ENCODE measurements at places on chromosomes 11 and 22. TPM values are rescaled to one million over a fixed set of nuclear protein-coding genes. Genes with fewer than 3 reads are reported as not detected.

SLC22A12 gene
- not detected for total RNA-seq

CASP12 gene
- 0.39 TPM for total RNA-seq

TMPRSS5 gene
- 0.24 TPM for total RNA-seq

CADM1 gene
- 2.3 TPM for total RNA-seq

ADORA2A gene
- 3.6 TPM for total RNA-seq

LMNTD2 gene
- not detected for total RNA-seq

FGF19 gene
- not detected for total RNA-seq

RAG2 gene
- not detected for total RNA-seq

RTN4R gene
- 0.75 TPM for total RNA-seq

APOA5 gene
- total RNA-seq: 2.9 TPM

- DNase-seq: no peak
These were observed 14.7 kb upstream of the IFT27 start for GRCh38 chr22:36790648-36791047.

DNA sequence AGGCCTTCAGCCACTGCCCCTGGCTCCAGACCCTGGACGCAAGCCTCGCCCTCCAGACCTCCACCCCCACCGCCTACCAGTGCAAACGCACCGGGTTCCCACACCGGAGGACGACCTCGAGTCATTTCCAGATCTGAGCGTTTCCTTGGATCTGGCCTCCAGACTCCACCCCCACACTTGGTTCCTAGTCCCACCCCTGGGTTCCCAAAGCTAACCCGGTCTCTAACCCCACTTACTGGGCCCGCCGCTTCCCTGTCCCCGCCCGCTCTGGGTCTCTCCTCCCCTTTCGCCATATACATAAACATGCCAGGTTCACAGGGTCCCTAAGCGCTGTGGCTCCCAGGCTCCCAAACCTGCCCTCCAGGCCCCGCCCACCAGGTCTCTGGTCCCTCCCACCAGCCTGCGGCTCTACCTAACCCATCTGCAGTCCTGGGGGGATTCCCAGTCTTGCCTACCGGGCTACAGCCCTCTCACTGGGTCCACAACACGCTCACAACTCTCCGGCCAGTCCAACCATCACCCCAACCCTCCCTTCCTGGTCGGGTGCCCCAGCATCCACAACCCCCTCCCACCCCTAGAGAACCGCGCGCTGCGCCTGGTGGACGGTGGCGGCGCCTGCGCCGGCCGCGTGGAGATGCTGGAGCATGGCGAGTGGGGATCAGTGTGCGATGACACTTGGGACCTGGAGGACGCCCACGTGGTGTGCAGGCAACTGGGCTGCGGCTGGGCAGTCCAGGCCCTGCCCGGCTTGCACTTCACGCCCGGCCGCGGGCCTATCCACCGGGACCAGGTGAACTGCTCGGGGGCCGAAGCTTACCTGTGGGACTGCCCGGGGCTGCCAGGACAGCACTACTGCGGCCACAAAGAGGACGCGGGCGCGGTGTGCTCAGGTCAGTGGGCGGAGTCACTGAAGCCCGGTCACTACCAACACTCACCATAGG lies 36.7 kb downstream of the CD6 start:
- DNase-seq: no peak

DNA sequence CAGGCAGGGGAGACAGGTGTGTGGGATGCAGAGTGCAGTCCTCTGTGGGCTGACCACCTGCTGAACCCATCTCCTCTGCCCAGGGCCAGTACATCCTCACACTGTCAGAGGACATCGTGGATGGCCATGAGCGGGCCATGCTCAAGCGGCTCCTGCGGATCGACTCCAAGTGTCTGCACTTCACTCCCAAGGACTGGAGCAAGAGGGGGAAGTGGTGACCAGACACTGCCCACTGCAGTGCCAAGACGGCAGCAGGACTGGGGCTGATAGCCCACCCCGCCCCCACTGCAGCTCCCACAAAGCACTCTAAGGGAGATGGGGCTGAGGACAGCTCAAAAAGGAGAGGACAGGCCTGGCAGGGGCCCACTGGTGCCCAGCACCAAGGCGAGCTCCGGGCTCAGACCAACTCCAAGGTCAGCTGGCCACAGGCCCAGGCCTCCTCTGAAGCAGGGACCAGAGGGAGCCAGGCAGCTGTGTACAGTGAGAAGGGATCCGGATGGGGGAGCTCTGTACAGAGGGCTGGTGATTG lies 1.6 kb downstream of the RNASEH2C start:
- no peak for DNase-seq

DNA sequence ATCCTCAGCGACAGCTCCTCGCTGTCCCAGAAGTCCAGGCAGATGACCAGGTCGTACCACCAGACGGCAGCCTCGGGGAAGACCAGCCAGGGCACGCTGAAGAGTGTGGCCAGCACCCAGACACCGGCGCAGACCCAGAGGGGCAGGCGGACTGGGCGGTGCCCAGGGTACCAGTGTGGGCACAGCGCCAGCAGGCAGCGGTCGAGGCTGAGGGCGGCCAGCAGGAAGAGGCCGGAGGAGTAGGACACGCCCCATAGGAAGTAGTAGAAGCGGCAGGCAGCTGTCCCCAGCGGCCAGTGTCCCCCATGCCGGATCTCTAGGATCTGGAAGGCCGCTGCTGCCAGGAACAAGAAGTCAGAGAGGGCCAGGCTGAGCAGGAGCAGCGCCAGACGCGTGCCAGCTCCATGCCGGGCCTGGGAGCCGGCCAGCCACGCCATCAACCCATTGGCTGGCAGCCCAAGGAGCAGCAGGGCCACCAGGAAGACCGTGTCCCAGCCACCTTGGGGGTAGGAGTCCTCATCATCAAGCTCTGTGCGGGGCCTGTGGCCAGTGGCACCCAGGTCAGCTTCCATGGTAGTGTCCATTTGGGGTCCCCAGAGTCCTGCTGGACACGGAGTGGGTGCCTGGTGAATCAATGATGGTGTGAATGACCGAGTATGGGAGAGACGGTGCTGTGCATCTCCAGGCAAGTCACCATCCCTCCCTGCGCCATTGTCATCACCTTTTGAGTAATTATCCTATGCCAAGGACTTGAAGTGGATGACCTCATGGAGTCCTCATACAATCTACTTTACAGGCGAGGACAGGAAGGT lies at the start of gene GPR152:
Gene GPR152, minus strand, starts transcription at position 589 of the 812 bp plus-strand sequence. Its CDS starts 5 bp downstream, at position 584.
- DNase-seq: peak; percentile 52

DNA sequence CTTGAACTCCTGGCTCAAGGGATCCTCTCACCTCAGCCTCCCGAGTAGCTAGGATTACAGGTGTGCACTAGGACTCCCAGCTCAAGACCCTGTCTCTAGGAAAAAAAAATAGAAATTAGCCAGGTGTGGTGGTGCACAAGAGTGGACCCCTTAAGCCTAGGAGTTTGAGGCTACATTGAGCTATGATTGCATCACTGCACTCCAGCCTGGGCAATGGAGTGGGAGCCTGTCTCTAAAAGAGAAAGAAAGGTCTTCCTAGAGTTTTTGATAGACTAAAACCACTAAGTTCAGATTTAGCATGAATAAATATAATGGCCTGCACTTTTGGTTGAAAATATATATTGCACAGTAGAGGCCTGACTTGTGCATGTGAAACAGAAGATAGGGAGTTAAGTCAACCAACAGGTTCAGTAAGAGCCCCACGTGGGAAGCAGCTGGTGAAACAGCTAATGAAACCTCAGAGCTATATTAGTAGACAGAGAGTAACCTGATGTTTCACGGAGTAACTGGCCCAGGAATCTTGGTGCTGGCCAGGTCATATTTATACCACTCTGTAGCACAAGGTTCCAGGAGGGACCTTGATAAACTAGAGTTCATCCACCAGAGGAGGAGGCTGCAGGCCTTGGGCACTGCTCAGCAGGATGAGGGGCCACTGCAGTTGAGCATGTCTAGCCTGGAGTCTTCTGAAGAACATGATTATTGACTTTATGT lies 4.6 kb upstream of the MICAL3 start:
- DNase-seq: peak; percentile 88

GRCh38 chr11:111441443-111441842 lies 62.4 kb upstream of the POU2AF1 start:
- DNase-seq: no peak

- DNase-seq: no peak
These were observed 384.6 kb downstream of the BUD13 start for GRCh38 chr11:116388146-116388545.

GRCh38 chr22:28706845-28707244 lies 27.2 kb upstream of the TTC28 start:
- DNase-seq: no peak

GRCh38 chr11:82775736-82776346 lies 42.2 kb upstream of the FAM181B start:
- DNase-seq: no peak

- peak; percentile 85 for DNase-seq
These were observed 3.6 kb downstream of the BCL9L start for GRCh38 chr11:118921929-118922744.

DNA sequence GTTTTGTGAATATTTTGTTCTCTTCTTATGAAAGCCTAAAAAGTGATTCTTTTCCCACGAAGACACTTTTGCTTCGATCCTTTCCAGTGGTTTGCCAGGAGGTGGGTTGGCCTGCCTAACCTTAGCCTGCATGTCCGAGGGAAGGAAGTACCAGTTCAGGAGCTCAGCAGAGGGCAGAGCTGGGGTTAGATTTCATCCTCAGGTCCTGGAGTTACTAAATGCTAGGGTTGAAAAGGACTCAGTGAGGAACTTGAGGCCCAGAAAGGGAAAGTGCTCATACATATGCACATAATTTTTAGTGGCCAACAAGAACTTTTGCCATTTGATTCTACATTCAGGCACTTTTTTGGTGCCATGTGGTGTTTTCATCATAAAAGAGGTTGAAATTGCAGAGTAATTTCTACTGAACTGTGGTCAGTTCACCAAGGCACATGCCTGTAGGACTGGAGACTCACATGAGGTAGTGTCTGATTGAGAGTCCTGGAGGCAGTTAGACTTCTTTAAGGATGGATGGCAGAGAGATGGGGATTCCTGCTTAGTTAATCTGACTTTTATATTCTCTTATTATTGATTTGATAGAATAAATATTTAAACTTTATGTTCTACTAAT lies 36.7 kb downstream of the NCAM1 start:
- DNase-seq: no peak

- DNase-seq: peak; percentile 71
These were observed 55.3 kb downstream of the TRMU start for GRCh38 chr22:46390652-46391301.

DNA sequence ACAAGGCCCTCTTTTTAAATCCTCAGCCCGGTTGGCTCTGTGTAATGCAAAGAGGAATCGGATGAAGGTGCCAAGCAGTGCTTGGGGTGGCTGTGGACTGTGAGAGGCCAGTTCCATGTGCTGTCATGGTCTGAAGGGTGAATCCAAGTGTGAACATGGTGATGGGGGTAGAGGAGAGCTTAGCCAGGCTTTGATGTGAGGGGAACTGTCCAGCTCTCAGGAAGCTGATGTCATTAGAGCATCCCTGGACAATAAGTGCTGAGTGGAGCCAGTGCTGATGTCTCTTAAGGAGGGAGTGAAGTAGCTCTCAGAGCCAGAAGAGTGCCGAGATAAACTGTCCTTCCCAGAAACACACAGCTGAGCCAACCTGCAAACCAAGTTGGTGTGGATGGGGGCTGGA lies 53.6 kb downstream of the NAV2 start:
- DNase-seq: no peak

DNA sequence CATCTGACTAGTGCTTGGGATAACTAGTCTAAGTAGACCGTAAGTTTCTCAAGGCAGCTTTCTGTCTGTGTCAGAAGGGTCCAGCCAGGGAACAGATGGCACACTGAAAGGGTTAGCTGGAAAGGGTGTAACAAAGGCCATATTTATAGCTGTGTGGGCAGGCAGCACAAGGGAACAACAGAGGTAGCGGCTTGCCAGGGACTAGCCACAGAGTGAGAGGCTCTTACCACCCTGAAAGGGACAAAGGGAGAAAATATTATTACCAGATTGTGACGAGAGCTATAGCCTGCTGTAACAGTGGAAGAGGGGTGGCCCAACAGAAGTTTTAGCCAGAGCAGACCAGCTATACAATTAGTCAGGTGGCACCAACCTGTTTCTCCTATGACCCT lies 129.4 kb downstream of the CCDC34 start:
- DNase-seq: no peak

GRCh38 chr22:48198489-48199459 lies 1436.3 kb downstream of the TBC1D22A start:
- DNase-seq: no peak

DNA sequence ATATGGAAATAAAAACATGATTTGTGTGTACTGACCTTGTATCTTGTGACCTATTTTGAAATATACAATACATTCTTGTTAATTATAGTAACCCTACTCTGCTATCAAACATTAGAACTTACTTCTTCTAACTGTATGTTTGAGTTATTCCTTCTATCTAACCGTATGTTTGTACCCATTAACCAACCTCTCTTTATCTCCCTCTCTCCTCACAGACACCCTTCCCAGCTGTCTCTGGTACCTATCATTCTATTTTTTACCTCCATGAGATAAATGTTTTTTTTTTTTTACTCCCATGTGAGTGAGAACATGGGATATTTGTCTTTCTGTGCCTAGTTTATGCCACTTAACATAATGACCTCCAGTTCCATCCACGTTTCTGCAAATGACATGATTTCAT lies 128.7 kb downstream of the DDX10 start:
- DNase-seq: no peak
